ENCODE measurements at places on chromosomes 4 and X.

- no peak for DNase-seq
These were observed 12.0 kb downstream of the TREX2 start for GRCh38 chrX:153433781-153434285.

GRCh38 chr4:169070071-169070894 is 60.2 kb upstream of the CBR4 start:
- DNase-seq = no peak

GRCh38 chr4:129095811-129096454 is at the start of gene C4orf33:
Gene C4orf33, plus strand, starts transcription at chr4:129096152. Its CDS starts 6,459 bp downstream, at chr4:129102611.
- peak; percentile 56 for DNase-seq

DNA sequence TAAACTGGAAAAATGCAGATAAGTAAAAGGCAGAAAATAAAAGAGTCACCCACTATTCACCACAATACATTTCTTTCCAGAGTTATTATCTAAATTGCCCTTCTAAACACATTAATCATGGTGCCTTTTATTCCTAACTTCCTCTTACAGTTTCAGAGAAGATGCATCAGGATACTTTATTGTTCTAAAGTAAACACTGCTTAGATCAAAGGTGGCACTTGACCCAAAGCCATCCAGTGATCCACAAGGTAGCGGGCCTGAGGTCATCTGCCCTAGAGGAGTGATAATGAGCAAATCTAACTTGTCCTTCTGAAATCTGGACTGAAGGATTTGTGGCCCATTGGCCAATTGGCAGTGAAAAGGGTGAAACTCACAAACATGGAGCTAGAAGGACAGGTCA is 12.0 kb upstream of the TMEM154 start:
- DNase-seq = no peak

DNA sequence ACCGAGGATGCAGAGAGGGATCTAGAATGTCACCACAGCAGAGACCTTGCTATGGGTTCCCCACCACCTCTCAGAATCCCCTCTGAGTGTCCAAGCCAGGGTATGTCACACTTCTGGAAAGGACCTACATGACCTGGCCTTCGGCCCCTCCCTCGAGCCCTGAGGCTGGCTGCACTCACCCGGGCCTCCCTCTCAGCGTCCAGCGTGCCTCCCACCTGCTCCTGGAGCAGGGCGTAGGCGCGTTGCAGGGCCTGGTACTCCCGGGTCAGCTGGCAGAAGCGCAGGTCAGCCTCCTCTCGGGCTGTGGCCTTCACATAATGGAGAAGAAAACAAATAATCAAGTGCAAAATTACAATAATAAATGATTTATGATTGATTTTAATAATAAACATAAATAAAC is 43.9 kb upstream of the C4orf50 start:
- no peak for DNase-seq

DNA sequence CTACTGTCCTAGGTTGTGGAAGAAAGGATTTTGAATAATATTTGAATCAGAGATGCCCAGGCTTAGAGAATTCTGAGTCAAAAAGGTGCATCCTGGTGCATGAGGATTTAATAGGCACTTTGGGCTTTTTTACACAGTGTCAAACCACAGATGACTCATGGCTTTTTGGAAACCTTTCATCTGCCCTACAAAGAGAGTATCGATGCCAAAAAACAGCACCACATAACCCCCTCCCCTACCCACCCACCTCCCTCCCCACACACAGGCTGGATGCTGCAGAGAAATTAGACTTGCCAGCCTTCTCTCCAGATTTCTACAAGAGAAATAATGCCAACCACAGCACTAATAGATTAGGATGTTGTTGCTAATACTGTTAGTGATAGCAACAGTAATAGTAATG is 779.3 kb downstream of the NLGN4X start:
- no peak for DNase-seq

- DNase-seq = no peak
These were observed 111.3 kb downstream of the GATB start for GRCh38 chr4:151649479-151649878.

DNA sequence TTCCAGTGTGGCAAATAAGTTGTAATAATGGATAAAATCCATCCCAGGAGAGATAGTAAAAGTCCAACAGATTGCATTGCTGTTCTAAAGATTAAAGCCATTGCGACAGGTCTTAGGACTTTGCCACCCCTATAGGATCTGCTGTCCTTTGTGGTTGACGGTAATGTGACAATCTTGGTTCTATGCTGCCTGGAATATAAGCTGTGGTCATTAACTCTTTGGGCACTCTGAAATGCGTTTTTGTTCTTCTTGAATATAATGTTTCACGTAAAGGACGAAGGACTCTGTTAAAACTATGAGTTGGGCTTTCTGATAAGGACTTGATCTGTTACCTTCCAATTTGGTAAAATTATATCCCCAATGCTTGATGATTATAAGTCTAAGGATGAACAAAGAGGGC is at the start of gene CLDN24:
Gene CLDN24, minus strand, starts transcription at position 101 of the 400 bp plus-strand sequence. Its CDS starts 0 bp downstream, at position 101.
- no peak for DNase-seq

DNA sequence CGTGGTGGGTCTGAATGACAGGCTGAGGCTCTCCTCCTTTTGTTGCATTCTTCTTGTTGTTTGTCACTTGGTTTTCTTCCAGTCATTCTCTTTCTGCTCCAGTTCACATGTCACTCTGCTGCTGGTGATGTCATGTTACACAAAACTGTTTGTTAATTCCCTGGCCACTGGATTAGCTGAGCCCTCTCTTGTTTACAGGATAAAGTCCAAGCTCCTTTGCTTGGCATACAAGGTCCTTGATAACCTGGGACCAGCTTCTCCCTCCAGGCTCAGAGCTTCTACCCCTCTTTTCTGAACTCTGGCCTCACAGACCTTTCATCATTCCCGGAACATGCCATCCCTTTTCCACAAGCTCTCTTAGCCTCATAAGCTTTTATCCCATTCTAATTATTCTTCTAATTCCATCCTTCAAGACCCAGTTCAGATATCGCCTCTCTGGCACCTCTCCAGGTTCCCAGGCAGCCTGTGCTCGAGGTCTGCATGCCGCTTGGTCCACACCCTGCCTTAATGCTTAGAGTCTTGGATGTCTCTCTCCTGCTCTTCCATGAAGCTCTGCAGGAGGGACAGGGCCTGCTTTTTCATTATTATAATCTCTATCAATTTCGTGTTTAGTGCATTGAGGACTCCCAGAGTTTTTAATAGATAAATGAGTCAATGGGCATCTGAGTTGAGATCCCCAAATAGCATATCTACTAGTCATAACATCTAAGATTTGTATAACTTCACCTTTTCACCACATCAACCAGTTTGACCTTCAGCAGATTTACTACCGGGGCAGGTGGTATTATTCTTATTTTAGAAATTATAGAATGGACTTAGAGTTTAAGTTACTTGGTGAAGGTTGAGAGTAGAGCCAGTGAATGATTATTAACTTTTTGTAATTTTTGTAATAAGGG is 98.7 kb downstream of the TMEM131L start:
- no peak for DNase-seq

GRCh38 chr4:170497689-170498088 is 407.9 kb upstream of the AADAT start:
- no peak for DNase-seq

DNA sequence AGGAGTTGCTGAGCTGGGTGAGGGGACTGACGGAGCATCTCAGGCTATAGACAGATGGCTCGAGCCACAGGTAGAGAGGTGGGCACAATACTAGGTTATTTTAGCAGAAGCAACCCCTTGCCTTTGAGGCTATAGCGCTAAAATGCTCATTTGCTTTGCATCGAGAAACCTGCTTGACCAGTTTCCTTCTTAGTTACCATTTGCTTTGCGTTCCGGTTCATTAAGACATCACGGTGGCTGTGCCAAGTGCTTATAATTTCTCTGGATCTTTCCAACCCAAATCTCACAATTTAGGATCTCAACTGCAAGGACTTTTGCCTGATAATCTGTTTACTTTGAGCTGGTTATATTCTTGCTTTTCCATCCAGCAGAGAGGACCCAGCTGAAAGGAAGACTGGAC is 40.8 kb downstream of the DLG3 start:
- no peak for DNase-seq

DNA sequence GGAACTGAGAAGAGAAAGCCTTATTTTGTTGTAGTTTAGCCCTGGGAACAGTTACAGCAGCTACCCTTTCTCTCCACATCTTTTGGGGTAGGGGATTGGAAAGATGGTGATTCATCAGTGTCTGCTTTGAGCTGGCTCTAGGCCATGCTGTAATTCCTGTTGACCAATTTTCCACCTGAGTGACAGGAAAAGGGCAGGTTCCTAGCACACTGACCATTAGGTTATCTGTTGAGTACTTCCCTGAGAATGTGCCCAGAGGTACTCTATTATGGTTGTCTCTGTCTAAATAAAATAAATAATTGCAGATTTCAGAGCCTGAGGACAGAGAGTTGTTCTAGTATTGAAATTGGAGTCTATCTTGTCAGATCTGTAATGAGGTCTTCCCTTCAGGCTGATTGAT is 109.0 kb downstream of the ENOX2 start:
- DNase-seq = no peak

DNA sequence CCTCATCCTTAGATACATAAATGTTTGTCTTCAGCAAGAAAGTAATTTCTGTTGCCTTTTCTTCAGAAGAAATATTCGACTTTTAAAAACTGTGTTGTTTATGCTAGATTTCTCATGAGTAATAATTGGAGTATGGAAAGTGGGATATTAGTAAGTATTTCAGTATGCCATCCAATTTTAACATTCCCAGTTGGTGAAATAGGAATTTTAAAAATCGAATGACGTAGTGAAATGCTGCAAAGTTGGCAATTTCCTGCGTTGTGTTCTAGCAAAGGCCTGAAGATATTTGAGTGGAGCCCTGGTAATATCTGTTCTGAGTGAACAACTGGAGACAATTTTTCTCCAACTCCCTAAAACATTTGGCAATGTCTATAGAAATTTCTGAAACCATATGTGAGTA is 190.1 kb downstream of the ZNF330 start:
- no peak for DNase-seq

- DNase-seq = no peak
These were observed 34.0 kb downstream of the PLAC8 start for GRCh38 chr4:83080561-83080960.

DNA sequence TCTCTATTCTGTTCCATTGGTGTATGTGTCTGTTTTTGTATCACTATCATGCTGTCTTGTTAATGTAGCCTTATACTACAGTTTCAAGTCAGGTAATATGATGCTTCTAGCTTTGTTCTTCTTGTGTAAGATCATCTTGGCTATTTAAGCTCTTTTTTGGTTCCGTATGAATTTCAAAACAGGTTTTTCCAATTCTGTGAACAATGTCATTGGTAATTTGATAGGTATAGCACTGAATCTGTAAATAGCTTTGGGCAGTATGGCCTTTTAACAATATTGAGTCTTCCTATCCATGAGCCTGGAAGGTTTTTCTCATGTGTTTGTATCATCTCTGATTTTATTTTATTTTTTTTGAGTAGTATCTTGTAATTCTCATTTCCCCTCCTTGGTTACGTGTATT is 94.3 kb downstream of the ANAPC10 start:
- DNase-seq = no peak

- no peak for DNase-seq
These were observed 17.3 kb upstream of the UVSSA start for GRCh38 chr4:1329408-1330371.

DNA sequence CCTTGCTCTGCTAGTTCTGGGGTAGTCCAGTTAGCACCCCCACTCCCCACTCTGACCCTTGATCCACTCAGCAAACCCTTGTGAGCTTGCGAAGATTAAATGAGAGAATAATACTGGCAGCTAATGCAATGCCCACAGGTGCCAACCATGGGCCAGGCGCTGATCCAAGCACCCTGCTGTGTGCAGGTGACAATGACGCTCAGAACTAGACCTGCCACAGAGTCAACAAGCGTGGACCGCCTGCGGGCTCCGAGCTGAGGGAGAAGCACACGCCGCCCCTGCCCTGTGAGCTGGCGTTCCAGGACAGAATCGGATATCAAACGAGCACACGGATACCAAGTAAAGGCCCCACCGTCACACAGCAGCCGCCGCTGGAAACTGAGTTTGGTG is 129.2 kb downstream of the FAM53A start:
- no peak for DNase-seq

DNA sequence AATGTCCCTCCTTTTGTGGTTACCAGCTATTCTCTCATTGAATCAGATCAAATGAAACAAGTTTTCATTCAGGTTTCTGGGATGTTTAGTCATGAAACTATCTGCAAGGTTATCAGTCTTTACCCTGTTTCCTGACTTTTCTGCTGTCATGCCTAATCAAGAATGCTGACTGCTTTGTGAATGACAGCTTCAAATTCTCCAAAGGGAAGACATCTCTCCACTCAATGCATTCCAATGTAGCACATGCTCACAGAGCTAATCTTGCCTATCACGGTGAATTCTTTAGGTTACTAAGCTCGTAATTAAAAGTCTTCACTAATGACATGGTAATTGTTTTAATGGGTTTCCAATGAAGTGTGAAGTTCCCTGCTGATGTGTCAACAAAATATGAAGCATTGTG is 1068.5 kb downstream of the PCDH7 start:
- no peak for DNase-seq

DNA sequence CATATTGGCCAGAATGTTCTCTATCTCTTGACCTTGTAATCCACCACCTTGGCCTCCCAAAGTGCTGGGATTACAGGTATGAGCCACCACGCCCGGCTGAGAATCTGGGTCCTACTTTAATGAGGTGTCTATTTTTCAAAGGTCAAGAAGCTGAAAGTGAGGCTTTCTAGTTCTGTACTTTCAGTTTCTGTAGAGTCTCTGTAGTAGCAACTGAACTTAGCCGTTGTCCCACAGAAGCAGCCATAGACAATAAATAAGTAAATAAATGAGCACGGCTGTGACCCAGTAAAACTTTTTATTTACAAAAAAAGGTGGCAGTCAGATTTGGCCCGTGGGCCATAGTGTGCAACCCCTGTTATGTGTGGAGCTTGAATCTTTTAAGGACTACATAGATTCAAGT is 92.0 kb downstream of the FNIP2 start:
- DNase-seq = no peak

DNA sequence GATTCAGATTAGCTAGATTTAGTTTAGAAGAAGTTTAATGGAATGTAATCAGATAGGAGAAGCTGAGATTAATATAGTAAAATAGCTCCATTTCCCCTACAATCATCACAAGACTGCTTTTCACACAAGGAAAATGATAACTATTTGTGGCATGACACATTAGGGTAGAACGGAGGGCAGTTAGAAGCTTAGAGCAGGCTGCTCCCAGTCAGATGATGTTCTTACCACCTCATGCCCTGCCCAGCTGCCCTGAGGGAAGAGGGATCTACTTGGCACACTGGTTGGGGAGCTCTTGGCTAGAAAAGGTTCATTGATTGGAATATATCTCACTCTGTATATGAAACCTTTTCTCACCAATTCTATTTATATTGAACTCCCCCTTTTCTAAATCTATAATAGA is 180.7 kb upstream of the IL15 start:
- DNase-seq = no peak
